ENCODE measurements at places on chromosomes 7 and 10.

GRCh38 chr10:86824151-86824550, 67.7 kb downstream of the BMPR1A start:
- no peak for DNase-seq

DNA sequence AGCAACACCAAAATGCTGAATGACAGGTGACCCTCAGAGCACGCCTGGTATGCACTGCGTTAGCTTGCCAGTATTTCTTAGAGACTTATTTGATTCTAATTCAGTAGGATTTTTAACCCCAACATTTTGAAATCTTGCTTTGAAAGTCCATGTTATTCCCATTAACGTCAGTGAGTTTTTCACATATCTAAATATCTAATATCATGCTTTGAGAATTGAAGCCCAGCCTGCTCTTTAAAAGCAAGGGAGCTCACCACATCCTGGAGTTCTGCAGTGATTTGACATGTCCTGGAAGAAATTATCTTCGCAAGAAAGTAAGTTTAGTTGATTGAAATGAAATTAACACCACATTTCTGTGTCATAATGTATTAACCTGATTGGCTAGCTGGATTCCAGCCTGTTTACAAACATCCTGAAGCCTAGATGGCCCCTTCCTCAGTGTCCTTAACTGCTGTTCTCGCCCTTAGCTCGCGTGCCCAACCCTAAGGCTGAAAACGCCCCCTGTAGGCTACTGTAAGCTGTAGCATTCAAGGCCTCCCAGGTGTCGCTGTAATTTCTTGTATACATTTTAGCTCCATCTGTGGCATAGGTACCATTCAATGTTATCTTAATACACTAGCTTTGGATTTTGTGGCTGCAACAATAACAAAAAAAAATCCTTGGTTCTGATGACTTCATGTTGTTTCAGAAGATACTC, 191.5 kb downstream of the MGMT start:
- no peak for DNase-seq

DNA sequence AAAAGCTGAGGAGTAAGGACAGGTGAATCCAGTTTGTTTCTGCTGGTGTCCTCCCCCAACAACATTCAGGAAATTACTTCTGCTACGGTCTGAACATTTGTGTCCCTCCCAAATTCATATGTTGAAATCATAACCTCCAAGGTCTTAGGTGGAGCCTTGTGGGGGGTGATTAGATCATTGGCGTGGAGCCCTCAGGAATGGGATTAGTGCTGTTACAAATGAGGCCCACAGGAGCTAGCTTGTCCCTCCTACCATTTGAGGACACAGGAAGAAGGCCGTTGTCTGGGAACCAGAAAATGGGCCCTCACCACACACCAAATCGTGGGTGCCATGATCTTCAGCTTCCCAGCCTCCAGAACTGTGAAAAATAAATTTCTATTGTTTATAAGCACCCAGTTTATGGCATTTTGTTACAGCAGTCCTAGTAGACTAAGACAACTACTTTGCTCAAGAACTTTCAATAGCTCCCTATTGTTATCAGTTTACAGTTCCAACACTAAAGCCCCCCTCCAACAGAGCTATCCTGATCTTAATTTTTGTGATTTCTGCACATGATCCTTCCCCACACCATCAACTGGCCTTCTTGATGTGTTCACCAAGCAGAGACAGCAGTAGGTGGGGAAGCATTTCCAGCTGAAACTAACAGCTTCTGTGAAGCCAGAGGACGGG, 2.1 kb upstream of the LRMDA start:
- no peak for DNase-seq

GRCh38 chr7:24828891-24829661, 71.8 kb upstream of the GSDME start:
- peak; percentile 54 for DNase-seq
